NCI-H345 (cell line): ENCODE measurements at places on chromosomes 16 and 17.

- DNase-seq, result peak; percentile 17
These were observed 14.6 kb downstream of the CALB2 start for GRCh38 chr16:71373073-71373472.

DNA sequence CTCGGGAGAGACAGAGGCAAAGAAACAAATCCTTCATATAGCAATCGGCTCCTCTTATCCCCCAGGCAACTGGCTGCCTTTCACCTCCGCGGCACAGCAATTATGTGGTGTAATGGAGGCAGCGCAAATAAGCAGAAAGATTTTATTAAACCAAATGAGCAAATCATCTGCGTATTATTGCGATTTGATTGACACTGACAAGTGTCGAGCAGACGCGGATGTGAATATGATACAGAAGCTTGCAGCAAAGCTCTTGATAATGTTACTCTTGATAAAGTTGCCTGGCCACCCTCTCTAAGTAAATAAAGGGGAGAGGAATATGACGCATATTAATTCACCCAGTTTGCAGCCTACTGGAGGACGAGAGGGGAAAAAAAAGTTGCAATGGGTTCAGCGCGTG, 26.5 kb upstream of the AKTIP start:
- DNase-seq, result no peak

GRCh38 chr17:6471531-6472465, 27.5 kb downstream of the PIMREG start:
- no peak for DNase-seq

GRCh38 chr17:16569358-16569712, 331 bp upstream of the ZNF287 start:
- no peak for DNase-seq

GRCh38 chr17:4186357-4186881, 43.4 kb downstream of the CYB5D2 start:
- DNase-seq, result no peak

GRCh38 chr17:16939606-16940115, 32.3 kb downstream of the TNFRSF13B start:
- DNase-seq, result no peak

DNA sequence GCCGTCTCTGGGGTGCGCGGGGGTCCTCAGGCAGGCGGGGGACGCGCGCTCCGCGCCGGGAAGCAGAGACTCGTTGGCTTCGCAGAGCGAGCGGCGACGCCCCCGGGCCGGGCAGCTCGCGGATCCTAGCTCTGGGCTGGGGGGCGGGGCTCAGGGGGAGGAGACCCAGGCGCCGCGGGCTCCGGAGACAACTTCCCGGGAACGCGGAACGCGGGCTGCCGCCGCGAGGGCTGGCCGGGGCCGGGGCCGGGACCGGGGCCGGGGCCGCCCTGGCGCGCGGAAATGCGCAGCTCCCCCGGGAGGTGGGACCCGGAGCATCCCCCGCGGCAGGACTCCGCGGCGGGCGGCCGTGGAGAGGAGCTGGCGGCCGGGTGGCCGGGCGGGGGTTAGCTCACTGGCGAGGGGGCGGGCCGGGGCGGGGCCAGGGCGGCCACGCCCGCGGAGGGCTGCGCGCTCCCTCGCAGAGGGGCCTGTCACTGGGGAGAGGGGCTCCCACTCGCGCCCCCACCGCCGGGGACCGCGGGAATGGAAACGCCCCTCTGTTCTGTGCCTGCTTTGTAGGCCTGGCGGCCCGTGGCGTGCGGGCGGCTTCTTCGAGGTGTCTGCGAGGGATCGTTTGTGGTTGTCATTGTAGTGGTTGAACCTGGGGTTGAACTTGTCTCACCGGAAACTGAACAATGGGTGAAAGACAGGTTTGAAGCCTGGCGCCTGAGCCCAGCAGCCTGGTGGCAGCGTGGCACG, at the start of gene GAS7:
TSS of gene GAS7 (minus strand) at position 98 of the 741 bp plus-strand sequence.
- DNase-seq, result no peak

DNA sequence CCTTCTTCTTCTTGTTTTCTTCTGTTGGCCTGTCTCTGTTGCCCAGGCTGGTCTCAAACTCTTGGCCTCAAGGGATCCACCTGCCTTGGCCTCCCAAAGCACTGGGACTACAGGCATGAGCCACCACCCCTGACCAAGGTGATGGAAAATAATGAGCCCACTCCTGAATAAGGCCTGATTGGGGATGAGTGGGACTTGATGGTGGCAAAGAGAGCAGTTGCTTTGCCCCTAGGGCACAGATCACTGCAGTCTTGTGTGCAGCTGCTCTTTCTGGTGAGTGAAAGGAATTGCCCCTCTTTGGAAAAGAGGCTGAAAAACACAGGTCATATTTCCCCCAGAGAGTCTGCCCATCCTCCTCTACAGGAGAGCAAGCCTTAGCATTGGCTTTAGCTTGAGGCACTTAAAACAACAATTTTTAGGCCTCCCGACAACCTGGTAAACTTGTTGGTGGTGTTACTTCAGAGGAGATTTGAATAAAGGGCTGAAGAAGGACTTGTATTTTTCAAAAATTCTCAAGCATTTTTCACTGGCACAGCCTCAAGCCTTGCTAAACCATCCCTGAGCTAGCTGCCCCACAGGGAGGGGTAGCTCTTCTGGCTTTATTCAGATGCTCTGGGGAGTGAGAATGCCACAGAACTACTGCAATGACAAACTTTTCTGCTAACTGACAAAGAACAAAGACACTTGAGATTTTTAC, 6.1 kb upstream of the PDP2 start:
- DNase-seq, result no peak

- no peak for DNase-seq
These were observed 20.7 kb downstream of the TXNDC11 start for GRCh38 chr16:11721781-11722467.

DNA sequence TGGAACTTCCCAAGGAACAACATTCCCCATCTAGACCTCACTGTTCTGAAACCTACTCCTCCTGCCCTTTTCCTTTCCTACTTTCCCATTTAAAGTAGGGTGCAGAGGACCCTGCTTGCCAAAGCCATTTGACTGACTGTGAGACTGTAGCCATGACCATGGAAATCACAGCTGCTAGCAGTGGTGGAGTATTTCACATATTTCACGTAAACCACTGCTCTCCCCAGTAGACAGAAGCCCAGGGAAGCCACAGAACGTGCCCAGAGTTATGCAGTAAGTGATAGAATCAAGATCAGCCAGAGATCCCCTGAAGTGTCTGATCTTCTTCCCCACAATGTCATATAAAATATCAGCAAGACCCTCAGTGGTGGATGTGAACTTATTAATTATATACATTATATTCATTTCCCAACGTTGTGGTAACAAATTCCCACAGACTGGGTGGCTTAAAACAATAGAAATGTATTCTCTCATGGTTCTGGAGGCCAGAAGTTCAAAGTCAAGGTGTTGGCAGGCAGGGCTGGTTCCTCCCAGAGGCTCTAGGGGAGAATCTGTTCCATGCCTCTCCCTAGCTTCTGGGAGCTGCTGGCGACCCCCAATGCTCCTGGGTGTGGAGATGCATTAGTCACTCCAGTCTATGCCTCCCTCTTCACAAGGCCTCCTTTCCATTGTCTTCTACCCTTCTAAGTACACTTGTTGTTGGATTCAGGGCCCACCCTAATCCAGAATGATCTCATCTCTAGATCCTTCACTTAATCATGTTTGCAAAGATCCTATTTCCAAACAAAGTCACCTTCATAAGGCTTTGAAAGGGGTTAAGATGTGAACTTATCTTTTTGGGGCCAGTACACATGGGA, 20.7 kb upstream of the PRM1 start:
- no peak for DNase-seq

DNA sequence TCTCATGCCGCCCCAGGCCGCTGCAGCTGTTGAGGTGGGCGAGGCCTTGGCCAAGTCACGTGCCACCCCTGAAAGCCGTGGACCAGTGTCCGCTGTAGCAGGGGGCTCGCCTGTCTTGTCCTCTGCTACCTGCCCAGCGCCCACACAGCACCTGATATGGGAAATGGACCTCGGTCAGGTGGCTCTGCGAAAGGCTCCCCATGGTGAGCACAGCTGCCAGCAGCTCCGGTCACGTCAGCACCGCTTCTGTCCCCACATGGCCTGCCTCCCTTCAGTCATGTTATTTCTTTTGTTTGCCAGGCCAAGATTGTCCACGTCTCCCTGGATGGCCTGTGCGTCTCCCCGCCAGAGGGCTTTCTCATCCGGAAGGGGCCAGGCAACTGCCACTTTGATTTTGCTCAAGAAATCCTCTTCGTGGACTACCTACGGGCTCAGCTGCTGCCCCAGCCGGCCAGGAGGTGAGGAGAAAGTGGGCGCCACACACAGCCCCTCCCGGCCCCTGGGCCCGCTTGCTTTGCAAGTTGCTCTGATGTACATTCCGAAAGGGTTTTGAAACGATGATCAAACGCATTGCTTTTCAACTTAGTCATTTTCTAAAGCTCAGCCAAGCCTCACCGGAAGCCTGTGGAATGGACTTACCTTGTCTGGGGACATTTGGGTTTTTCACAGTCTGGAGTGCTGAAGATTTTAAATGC, 219.8 kb downstream of the KATNIP start:
- DNase-seq, result no peak

GRCh38 chr17:42548070-42548837, 4.5 kb upstream of the HSD17B1 start:
- DNase-seq, result peak; percentile 86

DNA sequence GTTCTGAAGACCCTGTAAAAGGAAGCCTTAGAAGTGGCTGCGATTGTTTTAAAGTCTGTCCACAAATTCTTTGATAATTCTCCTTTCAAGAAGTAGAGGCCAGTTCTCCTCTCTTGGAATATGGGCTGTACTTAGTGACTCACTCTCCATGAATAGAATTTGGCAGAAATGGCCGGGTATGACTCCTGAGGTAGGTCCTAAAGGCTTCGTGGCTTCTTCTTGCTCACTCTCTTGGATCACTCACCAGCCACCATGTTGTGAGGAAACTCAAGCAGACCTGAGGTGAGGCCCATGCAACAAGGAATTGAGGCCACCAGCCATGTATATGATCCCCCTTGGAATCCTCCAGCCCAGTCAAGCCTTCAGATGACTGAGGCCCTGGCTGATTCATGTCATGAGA, 75.8 kb downstream of the WWOX start:
- no peak for DNase-seq

DNA sequence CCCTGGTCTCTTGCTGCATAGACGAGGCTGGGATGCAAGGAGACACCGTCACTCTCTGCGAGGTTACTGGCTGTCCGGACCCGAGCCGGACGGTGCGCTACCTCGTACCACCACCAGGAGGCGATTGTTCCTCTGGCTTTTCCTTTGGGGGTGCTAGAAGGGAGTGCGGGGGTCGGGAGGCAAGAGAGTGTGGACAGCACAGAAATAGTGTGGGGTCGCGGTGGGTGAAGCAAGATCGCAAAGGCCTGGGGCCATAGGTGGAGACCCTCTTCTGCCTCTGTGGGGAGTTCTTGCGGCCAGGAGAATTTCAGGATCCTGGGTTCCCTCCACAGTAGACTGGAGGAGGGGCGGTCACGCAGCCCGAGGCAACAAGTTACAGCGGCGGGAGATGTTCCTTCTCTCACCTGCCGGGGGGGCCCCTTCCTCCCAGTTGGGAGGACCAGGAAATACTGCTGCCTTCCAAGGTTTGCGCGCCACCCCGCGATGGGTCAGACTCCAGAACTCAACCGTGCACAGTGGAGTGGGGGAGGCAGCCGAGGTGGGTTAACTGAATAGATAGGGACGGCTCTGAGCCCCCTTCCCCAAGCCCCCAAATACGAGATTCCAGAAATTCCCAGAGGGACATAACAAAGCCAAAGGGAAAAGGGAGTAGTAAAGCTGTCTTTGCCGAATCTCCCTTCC, 6.9 kb downstream of the PHOSPHO1 start:
- peak; percentile 37 for DNase-seq

- no peak for DNase-seq
These were observed 51.3 kb upstream of the FBXO47 start for GRCh38 chr17:39018267-39019134.

DNA sequence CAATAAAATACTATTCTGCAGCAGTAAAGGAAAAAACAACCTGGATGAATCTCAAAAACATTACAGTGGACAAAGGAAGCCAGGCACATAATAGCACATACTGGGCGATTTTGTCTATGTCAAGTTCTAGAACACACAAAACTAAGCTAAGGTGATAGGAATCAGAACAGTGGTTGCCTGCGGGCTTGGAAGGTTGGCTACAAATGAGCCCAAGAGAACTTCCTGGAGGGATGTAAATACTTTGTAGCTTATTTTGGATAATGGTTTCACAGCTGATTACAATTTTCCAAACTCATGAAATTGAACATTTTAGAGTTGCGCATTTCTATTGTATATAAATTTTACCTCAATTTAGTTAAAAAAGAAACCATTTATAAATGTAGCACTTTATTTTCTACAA, 67.6 kb upstream of the CES5A start:
- no peak for DNase-seq

- no peak for DNase-seq
These were observed 19.1 kb downstream of the WIPI1 start for GRCh38 chr17:68437979-68438822.

GRCh38 chr17:329784-330420, 22.7 kb downstream of the RPH3AL start:
- DNase-seq, result no peak

DNA sequence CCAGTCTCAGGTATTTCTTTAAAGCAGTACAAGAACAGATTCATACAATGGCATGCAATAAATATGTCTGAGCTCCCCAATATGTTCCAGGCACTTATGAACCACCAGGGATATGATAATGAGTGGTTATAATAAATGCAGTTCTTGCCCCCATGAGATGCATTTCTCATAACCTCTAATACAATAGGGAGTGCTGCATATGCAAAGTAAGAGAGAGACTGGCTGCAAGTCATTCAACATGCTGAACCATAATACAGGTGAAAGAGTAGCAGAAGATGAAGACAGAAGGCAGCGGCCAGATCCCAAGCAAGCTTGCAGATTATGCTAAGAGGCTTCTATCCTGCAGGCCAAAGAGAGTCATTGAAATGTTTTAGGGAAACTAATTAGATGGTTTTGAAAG, 96.7 kb downstream of the CHD9NB start:
- DNase-seq, result no peak

DNA sequence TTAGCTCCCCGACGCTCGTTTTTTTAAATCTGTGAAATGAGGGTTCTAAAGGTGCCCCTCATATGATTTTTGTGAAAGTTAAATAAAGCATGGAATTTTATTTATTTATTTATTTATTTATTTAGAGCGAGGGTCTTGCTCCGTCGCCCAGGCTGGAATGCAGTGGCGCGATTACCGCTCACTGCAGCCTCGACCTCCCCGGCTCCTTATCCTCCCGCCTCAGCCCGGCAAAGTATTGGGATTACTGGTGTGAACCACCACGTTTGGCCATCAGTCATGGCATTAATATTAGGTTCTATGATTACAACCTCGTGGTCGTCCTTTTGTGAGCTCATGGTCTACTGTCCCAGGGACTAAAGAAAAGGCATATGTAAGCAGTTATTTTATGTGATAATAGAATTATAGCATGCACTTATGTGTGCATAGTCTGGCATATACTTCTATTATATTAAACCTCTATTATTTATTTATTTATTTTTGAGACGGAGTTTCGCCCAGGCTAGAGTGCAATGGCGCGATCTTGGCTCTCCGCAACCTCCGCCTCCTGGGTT, 557 bp upstream of the LUC7L start:
- DNase-seq, result no peak

GRCh38 chr17:71084219-71084618, 914.9 kb downstream of the KCNJ2 start:
- DNase-seq, result peak; percentile 14

- peak; percentile 40 for DNase-seq
These were observed 45.2 kb downstream of the MYH13 start for GRCh38 chr17:10327640-10328039.
